ENCODE measurements at places on chromosomes 16 and 17.

DNA sequence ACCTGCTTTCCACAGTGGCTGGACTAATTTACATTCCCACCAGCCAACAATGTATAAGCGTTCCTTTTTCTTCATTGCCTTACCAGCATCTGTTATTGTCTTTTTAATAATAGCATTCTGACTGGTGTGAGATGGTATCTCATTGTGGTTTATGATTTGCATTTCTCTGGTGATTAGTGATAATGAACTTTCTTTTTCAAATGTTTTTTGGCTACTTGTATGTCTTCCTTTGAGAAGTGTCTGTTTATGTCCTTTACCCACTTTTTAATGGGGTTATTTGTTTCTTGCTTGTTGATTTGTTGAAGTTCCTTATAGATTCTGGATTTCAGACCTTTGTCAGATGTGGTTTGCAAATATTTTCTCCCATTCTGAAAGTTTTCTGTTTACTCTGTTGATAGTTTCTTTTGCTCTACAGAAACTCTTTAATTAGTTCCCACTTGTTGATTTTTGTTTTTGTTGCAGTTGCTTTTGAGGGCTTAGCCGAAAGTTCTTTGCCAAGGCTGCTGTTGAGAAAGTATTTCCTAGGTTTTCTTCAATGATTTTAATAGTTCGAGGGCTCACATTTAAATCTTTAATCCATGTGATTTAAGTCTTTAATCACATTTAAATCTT, 26.8 kb downstream of the ITGAM start:
- no peak for DNase-seq

- peak; percentile 38 for DNase-seq
These were observed 729 bp downstream of the ADORA2B start for GRCh38 chr17:15945527-15946191.

DNA sequence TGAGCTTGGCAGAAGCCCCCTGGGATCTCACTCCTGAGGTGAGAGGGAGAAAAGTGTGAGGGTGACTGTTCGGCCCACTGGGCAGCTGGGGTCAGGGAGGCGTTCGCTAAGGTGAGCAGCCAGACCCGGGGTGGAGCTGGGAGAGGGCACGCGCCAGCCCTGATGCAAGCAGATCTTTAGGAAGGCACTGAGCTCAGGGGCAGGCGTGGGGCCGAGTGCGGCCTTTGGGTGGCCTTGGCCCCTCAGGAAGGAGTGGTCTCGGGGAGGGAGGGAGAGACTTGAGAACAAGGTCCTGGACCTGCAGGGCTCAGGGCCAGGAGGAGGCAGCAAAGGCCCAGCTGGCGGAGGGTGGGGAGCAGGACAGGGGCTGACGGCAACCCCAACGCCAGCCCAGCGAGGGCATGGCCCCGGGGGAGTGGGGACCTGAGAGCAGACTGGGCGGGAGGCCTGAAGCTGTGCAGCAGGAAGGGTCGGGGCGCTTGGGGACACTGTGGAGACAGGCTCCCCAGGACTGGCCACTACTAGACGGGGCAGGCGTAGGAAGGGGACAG, 14.5 kb upstream of the WDR45B start:
- no peak for DNase-seq

DNA sequence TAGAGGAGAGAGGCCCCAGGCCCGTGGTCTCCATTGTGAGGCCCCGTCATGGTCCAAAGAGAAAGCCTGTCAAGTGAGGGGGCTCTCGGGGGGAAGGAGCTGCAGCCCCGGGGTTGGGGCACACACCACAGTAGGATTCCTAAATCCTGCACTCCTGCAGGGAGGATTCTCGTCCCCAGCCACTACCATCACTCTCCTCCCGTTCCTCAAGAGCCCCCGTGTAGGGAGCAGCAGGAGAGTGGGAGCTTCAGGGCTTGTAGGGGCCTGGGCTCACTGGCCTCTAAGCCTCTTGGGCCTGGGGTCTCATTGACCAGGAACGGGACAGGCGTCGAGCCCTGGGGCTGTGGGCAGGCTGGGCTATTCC, 821 bp downstream of the C16orf86 start:
- no peak for DNase-seq

GRCh38 chr17:28599311-28600184, 723 bp upstream of the SPAG5 start:
- DNase-seq = peak; percentile 74

DNA sequence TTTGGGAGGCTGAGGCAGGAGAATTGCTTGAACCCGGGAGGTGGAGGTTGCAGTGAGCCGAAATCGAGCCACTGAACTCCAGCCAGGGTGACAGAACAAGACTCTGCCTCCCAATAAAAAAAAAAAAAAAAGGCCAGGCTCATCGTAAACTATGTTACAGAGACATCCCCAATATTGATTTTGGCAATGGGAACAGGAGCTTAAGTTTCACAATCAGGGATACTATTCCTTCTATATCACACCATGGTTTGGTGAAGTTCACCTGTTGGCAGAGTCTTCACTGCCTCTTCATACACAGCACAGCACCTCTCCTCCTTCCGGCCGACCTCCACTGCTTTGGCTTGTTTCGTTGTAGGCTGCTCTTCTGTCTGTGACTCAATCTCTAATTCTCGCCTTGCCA, 21.2 kb downstream of the UTP6 start:
- no peak for DNase-seq

Data from lung (tissue), 17 donors.